EL (cell line): ENCODE measurements at places on chromosomes 5 and 9.

GRCh38 chr9:10112798-10113197 lies 500.0 kb downstream of the PTPRD start:
- DNase-seq, result no peak

DNA sequence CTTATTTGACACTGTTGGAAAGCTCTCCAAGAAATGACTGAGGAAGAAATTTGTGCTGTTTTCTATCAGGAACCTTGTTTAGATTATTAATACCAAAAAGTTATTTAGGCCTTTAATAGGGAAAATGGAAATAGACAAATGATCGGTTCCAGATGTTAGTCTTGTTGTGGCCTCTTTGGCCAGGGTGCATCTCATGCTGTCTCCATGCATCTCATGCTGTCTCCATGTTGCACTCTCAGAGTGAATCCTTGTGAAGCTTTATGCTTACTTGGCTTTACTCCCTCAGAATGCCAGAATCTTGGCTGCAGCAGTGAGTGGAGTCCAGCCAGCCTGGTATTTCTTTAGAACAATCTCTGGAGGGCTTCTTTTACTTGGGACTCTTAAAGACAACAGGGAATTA lies 185.5 kb downstream of the ARHGAP26 start:
- DNase-seq, result no peak

DNA sequence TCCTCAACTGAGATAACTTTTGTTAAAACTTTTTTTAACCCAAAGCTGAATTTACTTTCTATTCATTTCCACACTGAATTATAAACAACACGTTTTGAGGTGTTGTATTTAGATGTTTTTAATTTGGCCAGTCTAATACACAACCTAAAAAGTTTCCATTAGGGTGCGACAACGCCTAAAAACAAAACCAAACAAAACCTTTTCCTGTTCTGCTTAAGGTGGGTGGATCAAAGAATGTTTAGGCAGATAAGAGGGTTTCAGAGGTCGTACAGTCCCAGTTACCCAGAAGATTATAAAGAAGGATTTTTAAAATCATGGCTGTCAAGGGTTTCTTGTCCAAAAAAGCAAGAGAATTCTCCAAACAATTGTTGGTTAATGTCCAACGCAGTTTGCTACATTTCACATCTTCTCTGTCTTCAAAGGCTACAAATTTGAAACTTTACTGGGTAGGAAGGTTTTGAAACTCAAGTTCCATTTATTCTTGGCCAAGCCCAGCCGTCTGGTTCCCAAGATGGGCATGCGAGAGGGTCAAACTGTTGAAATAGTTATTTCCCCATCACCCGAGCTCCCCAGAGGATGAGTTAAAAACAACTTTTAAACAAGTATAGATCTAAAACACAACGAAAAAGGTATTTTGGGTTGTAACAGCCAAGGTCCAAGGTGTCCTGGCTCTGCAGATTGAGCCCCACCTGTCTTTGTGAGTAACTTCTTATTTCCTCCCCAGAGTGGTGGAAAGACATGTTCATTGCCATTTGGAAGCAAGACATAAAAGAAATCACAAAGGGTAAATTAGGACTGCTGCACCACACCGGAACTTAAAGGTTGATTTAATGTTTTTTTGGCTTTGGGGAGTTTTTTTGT lies 122.8 kb upstream of the MAP3K1 start:
- no peak for DNase-seq

DNA sequence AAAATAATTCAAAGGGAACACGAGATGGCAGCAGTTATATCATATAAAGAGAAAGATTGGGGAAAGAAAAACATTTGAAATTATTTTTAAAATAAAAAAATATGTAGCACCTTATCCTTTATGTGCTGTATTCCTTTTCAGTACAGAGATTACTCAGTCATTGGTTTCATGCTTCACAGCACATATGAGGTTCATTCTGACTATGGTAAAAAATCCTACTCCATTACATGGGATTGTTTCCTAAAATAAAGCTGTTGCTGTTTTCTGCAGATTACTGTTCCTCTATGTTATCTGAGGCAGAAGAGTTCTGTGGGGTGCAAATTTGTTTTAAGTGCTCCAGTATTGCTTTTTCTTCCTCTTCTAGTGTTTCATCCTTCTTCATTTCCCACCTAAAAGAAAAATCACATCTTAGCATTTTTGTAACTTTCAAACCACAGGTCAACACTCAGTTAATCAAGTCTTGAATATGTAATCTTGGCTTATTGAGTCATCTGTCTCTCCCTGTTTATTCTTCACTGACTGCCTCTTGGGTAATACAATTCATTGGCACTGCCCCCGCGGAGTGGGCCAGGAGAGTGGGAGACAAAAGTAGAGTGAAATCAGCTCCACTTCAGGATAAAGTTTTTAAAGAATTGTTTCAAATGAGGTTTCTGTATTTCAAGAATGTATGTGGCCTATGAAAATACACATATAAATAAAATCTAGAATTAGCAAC lies 412.5 kb upstream of the POU5F2 start:
- no peak for DNase-seq

DNA sequence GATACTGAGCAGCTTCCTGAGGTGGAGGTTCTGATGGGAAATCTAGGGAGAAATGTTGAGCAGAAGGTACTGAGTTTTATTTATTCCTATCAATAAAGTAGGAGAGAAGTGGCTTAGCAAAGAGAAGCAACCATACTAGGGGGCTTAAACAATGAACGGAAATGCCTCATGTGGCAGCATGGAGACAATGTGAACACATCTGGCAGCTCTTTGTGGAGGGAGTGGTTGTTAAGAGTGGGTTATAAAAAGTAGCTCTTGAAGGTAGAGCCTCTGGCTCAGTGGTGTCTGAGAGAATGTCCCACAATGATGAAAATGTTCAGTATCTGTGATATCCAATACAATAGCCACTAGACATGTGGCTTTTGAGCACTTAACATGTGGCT lies 52.7 kb upstream of the EQTN start:
- no peak for DNase-seq

DNA sequence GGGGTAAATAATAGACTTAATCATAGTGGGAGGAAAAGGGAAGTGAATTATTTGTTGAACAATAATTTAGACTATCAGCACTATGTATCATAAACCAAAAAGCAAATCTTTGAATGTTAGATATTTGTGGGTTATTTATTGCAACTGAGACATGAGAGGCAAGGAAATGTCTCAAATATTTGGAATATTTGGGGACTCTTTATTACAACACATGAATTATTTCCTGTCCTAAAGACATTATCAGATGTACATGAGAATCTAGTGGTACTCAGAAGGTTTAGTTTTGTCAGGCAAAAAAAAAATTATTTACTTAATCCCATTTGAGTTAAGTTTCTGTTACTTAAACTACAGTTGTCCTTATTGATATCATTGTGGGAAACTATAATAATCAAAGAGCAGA lies 91.1 kb downstream of the TLR4 start:
- peak; percentile 42 for DNase-seq

- no peak for DNase-seq
Observed at GRCh38 chr5:125501396-125501795, 755.0 kb upstream of the ZNF608 start.

DNA sequence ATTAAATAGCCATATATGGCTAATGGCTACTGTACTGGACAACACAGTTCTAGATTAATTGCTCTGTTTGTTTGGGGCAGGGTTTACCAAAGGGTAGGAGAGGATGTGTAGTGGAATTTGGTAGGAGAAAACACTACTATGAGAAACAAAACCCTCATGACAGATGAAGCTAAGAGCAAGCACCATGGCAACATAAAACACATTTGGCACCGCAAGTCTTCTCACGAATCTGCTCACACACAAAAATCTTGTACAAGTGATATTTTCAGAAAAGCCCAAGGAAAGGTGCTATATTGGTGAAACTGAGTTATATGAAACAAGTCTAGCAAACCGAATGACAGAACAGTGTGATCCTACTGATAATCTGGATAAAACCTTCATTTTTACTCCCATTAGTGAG lies 38.5 kb downstream of the CSF2 start:
- DNase-seq, result no peak

GRCh38 chr9:5629312-5630080 lies 589 bp downstream of the RIC1 start:
- DNase-seq, result peak; percentile 43

- peak; percentile 34 for DNase-seq
Observed at GRCh38 chr9:124708074-124708473, 63.0 kb downstream of the NR6A1 start.

GRCh38 chr5:72224946-72225463 lies 95.0 kb downstream of the MRPS27 start:
- peak; percentile 57 for DNase-seq

DNA sequence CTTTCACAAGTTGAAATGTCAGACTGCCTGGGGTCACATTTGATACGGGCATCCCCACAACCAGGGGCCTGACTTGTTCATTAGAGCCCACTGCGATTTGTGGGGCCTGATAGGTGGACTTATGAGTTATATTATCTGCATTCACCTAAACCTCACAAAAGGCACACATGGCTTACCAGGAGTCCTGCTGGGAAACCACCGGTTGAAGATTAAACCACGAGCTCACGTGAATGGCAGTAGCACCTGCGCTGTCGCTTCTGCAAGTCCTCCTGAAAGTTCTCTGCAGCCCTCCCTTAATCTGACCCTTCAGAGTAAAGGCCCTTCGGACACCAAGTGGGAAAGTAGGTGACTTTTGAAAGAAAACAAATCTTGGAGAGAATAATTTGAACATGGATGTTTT lies 68.9 kb downstream of the PPIC start:
- DNase-seq, result no peak
